ENCODE measurements at places on chromosomes 4 and X.

- DNase-seq, result no peak
These were observed 70.7 kb upstream of the TAPT1 start for GRCh38 chr4:16297003-16297402.

- no peak for DNase-seq
These were observed 115.1 kb downstream of the SLC39A8 start for GRCh38 chr4:102230194-102230593.

DNA sequence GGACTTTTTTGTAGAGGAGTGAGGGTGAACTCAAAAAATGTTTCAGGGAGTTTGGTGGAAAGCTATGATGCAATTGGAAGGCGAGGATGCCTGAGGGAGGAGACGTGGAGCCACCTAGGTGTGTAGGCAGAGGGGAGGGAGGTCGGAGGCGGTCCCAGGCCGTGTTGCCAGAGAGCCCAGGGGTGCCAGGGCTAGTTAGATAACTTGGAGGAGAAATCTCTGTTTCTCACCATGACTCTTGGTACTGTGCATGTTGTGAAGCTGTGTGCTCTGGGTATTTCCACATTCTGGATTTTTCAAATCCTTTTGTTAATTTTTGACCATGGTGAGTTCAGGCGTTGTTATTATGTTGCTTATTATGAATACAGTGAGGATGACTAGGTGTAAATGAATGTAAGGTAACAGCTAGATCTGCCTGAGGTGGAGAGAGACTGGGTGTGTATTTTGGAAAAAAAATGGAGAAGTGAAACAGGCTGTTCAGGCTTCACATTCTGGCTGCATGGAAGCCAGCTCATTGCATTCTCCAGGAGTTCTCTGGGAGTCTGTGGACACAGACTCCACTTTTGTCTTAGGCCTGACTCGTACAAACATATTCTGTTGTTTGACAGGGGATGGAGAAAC is 4.5 kb downstream of the RAB9A start:
- DNase-seq, result no peak

DNA sequence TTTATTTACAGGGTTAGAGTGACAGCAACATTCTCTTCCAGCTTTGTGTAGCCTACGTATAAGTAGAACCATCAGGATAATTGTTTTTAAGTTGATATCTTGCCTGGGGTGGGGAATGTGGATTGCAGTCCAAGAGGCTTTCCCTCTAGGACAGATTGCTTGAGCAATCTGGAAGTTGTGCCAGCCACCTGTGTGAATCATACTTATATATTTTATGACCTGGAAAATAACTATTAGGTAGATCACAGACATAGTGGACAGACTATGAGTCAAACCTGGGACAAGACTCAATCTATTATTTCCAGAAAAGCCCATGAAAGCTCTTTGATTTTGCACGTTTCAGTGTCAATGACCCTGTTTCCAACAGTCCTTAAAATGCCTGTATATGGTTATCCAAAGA is 98.9 kb downstream of the TLL1 start:
- no peak for DNase-seq

GRCh38 chr4:79473439-79473724 is 65.4 kb upstream of the GK2 start:
- no peak for DNase-seq

GRCh38 chr4:16116019-16116418 is 32.2 kb upstream of the PROM1 start:
- no peak for DNase-seq

DNA sequence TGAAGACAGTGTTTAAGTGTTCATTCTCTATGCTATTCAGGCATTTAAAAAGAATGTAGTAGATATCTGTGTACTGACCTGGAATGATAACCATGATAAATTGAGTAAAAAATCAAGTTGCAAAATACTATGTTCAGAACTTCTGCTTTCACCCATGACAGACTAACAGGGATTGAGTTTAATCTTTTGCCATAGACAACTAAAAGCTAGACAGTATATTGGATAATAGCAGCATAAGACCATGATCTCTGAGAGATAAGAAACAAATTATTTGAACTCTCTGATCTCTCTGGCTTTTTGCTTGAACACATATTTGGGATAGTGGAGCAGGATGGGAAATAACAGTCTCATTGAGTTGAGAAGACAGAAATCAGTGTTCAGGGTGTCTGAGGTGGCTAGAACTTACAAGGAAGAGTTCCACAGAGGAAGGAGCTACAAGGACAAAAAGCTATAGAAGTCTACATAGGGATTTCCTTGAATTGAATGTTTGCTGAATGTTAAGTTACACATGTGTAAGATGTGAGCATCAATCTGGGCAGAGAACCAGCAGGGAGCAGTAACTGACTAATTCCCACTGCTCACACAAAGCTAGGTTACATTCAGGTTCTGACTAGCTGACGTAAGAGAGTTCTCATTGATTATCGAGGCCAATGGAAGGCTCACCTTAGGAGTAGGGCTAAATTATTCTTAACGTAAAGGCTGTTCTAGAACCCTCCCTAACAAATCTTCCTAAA is 60.4 kb downstream of the SLC30A9 start:
- DNase-seq, result no peak

- no peak for DNase-seq
These were observed 53.8 kb downstream of the ZFYVE28 start for GRCh38 chr4:2364654-2365053.

Data from GOT3 (cell line).